ENCODE measurements at places on chromosomes 2 and 18.

DNA sequence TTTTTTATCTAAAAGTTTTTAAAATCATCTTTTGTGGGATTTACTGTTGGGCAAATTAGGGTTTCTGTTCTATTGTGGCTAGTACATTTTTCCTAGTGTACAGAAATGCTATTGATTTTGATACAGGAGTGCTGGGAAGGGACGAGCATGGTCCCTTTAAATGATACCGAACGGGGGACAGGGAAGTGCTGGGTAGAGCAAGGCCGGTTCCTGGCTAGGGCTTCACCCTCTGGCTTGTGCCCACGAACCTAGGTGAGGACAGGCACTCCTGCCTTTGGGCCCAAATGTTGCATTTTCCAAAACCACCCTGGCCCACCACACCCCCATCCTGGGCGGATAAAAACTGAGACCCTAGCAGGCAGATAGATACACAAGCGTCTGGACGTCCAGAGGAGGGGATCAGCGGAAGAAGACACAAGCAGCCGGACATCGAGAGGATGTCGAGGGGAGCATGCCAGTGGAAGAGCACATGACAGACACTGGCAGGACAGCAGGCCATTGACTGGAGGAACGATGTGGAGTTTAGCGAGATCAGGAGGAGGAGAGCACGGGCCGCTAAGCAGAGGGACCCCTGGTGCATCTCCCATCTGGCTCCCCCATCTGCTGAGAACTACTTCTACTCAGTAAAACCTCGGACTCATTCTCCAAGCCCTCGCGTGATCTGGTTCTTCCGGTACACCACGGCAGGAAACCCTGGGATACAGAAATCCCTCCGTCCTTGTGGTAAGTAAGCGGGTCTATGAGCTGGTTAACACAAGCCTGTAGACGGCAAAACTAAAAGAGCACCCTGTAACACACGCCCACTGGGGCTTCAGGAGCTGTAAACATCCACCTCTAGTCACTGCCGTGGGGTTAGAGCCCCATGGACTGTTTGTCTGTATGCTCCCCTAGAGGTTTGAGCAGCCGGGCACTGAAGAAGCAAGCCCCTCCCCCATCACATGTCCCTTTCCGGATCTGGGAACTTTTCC, 13.5 kb upstream of the CALCRL start:
- DNase-seq: no peak

GRCh38 chr2:45278365-45279078, 269.3 kb upstream of the SIX2 start:
- DNase-seq: no peak

GRCh38 chr18:54769526-54770464, 58.5 kb upstream of the RAB27B start:
- no peak for DNase-seq

DNA sequence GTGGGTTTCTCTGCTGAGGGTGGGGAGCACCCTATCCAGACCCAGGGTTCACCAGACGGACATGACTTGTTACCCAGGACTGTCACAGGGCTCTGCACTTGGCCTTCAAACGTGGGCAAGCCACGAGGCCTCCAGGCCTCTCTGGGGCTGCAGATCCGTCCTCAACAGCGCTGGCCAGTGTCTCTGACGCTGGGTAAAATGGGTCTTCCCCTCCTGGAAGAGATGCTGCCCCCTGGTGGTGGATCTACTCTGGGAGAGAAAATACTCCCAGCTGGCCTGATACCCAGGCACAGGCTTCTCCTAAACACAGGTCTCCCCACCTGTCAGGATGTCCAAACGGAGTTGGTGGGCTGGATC, 3.7 kb downstream of the GPR17 start:
- DNase-seq: peak; percentile 81

DNA sequence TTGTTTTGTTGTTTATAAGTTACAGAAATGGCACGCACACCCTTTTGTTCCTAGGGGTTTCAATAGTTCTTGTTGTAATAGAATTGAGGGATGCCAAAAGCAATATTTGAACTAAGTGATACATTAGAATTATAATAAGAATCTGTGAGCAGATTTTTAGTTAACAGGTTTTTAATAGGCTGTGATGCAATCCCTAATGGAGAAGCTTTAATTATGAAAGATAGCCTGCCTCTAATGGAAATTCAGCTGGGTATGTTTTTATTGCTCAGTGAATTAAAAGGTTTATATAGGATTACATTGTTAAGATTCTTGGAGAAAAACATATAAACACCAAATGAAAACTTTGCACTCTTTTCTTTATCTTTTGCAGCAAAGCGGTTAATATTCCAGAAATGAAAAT, 131.1 kb downstream of the PPP1R1C start:
- DNase-seq: no peak

GRCh38 chr18:26746398-26746797, 119.1 kb downstream of the AQP4 start:
- no peak for DNase-seq

DNA sequence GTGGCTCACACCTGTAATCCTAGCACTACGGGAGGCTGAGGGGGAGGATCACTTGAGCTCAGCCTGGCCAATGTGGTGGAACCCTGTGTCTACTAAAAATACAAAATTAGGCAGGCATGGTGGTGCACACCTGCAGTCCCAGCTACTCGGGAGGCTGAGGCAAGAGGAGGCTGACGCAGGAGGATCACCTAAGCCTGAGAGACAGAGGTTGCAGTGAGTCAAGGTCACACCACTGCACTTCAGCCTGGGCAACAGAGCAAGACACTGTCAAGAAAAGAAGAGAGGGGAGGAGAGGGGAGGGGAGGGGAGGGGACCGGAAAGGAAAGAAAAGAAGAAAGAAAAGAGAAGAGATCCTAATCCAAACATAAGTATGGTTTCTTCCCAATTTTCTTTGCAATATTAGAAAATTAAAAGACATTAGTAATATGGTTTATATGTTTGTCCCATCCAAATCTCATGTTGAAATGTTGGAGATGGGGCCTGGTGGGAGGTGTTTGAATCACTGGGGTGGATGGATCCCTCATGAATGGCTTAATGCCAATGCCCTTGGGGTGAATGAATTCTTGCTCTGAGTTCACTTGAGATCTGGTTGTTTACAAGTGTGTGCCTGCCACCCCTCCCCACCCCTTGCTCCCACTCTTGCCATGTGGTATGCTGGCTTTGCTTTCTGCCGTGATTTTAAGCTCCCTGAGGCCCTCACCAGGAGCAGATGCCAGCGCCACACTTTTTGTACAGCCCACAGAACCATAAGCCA, 50.7 kb downstream of the TRIP12 start:
- DNase-seq: no peak

DNA sequence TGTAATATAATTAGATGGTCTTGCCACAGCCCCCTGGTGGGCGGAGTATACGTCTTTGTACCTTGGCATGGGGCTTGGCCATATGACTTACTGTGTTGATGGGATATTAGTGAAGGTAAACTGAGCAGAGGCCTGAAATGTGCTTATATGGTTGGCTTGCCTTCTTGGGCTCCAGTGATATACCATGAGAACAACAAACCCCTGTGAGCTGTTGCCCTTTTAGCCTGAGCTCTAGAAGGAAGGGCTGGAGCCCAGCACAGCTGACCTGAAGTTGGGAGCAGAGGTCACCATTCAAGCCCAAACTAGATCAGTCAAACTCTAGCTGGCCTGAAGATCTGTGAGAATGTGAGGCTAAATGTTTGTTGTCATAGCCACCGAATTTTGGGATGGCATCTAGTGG, 75.2 kb upstream of the CD302 start:
- DNase-seq: no peak

- no peak for DNase-seq
Measured at GRCh38 chr18:55830544-55830943, 242.6 kb upstream of the TCF4 start.

DNA sequence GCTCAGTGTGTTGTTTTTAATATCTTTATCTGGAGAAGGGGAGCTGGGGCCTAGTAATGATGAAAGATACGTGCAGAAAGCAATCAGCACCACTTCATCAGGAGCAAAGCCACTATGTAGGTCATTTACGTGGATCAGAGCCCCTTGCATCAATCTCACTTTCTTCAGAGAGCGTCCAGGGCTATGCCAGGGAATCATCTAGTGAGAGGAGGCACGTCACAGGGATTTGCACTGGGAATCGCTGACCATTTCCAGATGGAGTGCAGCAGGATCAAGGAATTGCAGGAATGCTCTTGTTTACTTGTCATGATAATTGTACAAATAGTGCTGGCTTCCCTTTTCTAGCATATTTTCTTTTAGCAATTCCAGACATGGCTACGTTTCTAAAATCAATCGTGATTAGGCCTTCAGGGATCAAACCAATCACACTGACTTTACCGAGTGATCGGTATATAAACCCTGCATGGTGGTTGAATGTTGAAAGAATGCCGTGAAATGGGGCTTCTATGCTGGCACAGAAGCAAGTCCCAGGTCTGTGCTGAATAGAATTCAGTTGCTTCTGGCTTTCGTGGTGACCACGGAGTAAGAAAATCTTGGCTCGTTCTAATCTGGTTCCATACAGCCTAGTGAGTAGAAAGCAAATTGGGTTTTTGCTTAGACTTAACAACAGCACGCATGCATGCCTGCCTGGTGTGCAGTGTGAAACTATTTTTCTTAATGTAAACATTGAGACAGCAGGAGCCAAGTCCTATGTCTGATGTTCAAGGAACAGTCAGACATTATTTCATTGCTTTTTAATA, 122.8 kb downstream of the TMEM200C start:
- no peak for DNase-seq

GRCh38 chr2:127358044-127358443, 29.7 kb downstream of the MAP3K2 start:
- DNase-seq: no peak

- no peak for DNase-seq
Measured at GRCh38 chr2:151995161-151995557, 103.7 kb downstream of the CACNB4 start.

DNA sequence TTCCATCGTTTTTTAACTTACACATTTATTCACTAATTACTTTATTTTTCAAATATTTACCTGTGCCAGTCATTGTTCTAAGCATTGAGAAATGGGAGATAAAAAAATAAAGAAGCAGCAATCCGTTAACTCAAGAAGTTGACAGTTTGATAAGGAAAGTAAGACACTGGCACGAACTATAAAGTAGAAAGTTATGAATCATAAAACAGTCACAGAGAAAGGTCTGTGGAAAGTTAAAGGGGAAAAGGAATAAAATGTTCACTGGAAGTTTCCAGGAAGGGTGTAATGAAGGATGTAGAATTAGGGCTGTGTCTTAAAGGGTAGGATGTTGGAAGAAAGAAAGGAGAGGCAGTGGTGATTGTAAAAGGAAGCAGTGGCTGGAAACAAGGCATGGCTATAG, 118.9 kb downstream of the RDH14 start:
- DNase-seq: no peak

- DNase-seq: no peak
Measured at GRCh38 chr2:84031312-84032050, 427.6 kb downstream of the SUCLG1 start.

DNA sequence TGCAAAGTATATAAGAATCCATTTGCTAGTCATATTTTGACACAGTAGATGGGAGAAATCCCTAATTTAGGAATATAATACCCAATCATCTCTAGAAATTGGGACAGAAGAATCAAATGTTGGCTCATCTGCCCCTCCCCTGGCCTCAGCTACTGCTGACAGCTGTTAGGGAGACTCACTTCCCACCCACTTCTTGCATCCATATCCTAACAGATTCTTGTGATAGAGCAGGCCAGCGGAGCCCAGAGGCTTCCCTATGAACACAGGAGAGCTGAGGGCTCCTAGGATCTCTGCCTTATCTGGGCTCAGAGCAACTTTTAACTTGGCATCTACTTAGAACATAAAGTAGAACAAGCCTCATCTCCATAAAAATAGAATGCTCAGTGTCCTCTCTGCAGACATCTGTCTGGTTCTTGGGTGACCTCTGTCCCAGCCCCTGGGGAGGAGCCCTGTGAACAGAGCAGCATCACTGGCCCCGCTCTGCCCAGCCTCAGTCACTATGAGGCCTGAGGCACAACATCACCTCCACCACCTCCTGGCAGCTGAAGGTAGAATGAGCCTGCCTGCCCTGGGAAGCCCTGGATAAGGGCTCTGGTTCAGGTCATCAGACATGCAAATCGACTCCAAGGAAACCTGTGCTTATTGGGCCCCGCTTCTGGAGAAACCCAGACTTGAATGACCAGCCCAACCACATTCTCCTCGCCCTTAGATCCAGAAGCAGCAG, 229.7 kb downstream of the ANKRD36B start:
- DNase-seq: no peak

- no peak for DNase-seq
Measured at GRCh38 chr2:77977471-77978063, 455.4 kb upstream of the LRRTM4 start.

GRCh38 chr18:48821251-48821590, 129.5 kb downstream of the SMAD7 start:
- no peak for DNase-seq

DNA sequence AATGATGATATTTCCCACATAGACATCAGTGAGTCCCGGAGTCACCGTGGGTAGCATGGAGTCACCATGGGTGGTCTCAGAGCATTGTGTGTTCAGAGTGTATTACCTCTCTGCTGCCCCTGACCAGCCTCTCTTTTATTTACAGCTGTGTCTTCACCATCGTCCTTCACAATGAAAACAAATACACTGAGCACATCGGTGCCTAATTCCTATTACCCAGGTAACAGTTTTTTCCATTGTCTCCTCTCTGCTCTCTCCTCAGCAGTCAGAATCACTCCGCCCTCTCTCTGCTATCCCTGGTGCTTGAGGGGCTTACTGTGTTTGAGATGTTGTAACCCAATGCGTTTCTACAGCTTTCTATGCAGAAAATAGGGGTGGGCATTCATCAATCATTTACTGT, 361.5 kb upstream of the RAB12 start:
- no peak for DNase-seq

DNA sequence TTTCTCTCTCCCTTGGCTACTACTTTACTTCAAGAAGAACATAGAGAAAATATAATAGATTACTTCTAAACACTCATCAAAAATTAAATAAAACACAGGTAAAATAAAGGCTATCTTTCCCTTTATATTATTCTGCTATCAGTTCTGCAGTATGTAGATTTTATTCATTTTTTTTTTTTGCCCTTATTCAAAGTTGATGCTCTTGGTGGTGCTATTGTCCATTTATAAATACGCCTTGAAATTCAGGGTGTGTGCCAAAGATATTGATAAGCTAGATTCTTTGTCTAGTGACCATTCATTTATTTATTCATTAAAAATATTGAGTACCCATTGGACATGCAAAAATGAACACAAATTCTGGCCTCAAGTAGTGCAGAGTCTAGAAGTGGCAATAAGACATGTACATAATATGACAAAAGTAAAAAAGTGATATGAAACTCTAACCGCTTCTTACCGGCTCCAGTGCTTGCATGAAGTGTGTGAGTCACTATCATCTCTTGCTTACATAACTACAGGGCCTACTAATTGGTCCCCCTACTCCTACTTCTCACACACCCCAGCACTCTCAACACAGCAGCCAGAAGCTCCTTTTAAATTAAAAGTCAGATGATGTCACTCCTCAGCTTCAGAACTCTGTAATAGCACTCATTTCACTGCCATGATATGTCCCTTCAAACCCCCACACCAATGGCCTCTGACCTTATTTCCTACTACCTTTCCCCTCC, 208.3 kb upstream of the FANCL start:
- DNase-seq: no peak

DNA sequence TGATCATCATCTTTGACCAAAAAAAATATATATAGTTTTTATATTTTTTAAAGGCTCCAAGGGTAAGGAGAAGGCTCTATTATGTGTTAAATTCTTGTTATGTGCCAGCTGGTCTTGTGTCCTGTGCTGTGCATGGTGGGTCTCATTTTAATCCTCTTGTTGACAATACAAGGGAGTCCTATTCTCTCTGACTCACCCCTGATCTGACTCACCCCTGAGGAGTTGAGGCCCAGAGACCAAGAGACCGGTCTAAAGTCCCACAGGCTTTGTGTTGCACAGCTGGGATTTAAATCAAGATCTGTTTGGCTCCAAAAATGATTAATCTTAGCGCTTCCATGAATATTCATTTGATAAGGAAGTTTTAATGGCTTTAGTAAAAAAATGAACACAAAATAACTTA, 25.7 kb downstream of the MC2R start:
- DNase-seq: no peak

Data from stimulated activated CD4-positive, alpha-beta T cell treated with anti-CD3 and anti-CD28 coated beads, Interleukin-1b, Interleukin-23, amount 100 ng/mL, for 24 hours (primary cell).